NAMALWA (cell line): ENCODE measurements at places on chromosomes 3 and 15.

GRCh38 chr15:52010633-52011595 lies 8.1 kb upstream of the MAPK6 start:
- no peak for DNase-seq

GRCh38 chr3:133620066-133620784 lies 41.5 kb downstream of the TOPBP1 start:
- no peak for DNase-seq

- no peak for DNase-seq
Measured at GRCh38 chr15:100350434-100351226, 8.9 kb upstream of the ADAMTS17 start.

DNA sequence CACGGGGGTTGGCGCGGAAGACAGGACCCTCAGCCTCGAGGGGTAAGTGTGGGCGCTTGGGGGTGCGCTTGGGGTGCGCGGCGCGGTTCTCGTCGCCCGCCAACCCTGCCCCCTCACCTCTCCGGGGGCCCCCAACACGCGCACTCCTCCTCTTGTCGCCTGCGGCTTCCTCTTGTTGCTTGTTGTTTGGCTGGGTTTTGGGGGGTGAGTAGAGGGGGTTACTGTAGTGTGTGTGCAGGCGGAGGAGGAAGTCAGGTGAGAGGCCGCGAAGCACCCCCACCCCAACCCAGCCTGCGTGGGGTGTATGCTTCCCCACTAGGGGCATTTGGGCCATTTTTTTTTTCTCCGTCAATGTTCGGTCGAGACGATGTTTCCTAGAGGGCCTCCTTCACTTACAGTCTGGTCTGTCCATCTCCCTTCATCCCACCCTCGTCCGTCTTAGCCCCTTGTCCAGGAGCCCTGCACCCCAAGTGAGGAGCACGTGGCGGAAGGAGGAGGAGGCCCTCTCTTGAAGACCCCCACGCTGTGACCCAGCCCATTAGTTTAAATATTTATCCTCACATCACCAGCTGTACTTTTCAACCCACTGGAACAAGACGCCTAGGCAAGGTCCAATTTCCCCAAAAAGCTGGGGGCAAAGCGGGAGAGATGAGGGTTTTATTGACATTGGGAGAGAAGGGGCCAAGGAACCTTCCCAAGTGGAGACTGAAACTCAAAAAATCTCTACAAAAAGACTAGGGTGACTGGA lies 20.4 kb upstream of the SATB1 start:
- DNase-seq = peak; percentile 69

- DNase-seq = peak; percentile 63
Measured at GRCh38 chr15:74869726-74870407, 3.3 kb downstream of the SCAMP2 start.
